ENCODE measurements at places on chromosomes 13 and 19.

GRCh38 chr13:47865883-47866282 is 135.2 kb downstream of the SUCLA2 start:
- no peak for DNase-seq

GRCh38 chr19:11225172-11225571 is 14.2 kb upstream of the ANGPTL8 start:
- DNase-seq: no peak

DNA sequence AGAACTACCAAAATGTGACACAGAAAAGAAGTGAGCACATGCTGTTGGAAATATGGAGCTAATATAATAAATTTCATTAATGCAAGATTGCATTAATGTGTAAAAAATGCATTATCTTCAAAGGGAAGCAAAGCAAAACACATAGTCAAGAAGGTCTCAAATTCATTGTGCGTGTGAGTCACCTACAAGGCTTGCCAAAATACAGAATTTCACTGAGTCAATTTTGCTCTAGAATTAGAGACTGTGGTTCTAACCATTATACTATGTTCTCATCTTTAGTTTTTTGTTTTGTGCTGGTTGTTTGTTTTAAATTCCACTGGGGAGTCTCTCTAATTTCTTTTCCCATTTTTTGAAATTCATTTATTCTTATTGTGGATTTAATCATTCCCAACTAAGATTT is 149.8 kb upstream of the SLITRK1 start:
- DNase-seq: no peak

DNA sequence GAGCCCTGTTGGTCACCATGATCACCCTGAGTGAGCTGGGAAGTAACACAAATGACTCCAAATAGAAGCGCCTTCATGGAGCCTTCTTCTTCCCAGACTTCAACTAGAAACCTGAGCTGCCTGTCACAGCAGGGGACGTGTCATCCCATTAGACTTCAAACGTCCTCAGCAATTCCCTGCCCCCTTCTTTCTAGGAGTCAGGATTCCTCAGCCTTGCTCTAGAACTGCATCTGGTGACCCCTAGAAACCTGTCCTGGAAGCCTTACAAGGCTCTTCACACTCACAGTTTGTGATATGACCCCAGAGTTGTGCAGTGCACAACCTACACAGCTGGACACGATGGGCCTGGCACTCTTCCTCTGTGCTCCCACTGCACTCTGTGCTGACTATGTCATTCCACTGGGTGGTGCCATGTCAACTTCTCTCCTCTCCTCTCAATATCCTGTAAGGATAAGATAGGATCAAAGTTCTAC is 23.6 kb upstream of the TTYH1 start:
- no peak for DNase-seq

- DNase-seq: no peak
Observed at GRCh38 chr13:48624858-48625257, 28.9 kb upstream of the CYSLTR2 start.

DNA sequence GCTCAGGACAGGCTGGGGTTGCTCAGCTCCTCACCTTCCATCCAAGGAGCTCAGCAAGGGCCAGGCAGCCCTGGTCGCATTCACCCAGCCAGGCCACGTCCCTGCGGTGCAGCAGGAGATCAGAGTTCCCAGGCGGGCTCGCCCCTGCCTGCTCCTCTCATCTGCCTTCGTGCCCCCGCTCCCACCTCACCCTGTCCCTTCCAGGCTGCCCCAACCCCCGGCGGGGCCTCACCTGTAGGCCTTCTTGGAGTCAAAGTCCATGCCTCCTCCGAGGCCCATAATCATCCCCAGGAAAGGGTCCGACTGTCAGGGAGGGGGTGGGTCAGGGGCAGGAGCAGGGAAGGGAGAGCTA is 1.3 kb upstream of the RINL start:
- DNase-seq: peak; percentile 81

DNA sequence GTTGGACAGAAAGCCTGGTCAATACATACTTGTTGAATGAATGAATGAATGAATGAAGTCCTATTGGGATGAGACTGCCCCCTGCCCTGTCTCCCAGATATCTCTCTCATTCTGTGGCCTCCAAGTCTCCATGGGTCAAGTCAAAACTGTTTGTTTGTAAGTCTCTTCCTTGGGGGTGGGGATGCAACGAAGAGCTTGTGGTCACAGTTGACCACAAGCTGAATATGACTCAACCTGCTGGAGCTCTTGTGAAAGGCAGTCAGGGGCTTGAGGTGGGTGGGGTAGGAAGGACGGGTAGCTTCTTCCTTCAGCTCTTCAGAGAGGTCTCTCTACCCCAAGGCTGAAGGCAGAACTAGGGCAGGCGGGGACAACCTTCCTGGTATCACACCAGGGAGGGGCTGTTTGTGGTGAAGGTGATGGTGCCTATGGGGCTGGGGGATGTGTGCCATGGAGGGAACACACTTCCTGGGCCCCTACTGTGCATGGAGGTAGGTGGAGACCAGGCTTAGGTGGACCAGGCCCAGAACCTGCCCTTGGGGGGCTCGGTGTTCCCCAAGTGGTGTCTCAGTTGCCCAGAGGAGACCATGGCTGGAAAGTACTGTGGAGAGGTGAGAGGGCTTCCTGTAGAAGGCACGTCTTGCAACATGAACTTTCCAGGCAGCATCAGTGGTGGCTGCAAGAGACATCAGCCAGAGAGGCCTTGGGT is 8.0 kb downstream of the MYO1F start:
- peak; percentile 89 for DNase-seq

DNA sequence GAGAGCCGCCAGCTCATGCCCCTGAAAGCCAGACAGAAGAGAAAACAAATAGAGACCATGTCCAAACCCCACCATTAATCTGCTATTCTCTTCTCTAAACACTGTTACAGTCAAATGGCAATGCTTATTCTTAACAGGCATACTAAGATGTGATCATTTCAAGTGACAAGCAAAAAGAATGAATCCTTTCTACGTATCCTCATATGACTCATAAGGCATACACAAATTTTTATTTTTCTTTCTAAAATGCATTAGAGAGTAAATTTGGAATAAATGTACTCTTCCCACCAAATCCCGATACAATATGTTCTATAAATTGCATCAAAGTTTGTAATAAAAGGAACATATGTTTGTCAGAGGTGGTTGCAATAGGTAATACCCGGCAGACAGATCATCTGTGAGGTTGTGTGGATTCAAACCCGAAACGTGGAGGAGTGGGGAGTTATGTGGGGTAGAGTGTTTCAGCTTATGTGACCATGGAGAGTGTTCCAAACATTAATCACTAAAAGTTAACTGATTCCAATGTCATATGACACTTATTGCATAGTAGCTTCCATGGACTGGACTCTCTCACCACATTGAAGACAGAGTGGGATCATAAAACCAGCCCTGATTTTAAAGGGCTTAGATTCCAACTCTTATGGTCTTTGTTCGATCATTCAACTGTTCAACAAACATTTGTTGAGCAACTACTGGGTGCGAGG is 213.1 kb downstream of the DCLK1 start:
- DNase-seq: no peak

DNA sequence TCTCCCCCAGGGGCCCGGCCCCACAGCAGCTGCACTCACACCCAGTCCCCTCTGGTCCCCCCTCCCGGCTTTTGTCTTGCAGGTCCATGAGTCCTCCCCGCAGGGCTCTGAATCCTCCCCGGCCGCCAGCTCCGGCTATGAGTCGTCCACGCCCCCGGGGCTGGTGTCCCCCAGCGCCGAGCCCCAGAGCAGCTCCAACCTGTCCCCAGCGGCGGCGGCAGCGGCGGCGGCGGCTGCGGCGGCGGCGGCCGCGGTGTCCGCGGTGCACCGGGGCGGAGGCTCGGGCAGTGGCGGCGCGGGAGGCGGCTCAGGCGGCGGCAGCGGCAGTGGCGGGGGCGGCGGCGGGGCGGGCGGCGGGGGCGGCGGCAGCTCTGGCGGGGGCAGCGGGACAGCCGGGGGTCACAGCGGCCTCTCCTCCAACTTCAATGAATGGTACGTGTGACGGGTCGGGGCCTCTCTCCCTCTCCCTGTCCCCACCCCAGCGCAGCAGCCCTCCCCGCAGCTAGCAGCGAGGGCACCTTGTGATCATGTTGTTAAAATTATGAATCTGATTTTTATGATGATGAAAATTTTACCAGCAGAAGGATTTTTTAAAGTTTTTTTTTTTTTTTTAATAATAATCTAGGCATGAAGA is 3.8 kb downstream of the ZIC2 start:
- no peak for DNase-seq

GRCh38 chr13:90201202-90201601 is 1146.3 kb upstream of the MIR17HG start:
- DNase-seq: no peak

GRCh38 chr19:11238041-11238440 is 1.4 kb upstream of the ANGPTL8 start:
- DNase-seq: no peak

DNA sequence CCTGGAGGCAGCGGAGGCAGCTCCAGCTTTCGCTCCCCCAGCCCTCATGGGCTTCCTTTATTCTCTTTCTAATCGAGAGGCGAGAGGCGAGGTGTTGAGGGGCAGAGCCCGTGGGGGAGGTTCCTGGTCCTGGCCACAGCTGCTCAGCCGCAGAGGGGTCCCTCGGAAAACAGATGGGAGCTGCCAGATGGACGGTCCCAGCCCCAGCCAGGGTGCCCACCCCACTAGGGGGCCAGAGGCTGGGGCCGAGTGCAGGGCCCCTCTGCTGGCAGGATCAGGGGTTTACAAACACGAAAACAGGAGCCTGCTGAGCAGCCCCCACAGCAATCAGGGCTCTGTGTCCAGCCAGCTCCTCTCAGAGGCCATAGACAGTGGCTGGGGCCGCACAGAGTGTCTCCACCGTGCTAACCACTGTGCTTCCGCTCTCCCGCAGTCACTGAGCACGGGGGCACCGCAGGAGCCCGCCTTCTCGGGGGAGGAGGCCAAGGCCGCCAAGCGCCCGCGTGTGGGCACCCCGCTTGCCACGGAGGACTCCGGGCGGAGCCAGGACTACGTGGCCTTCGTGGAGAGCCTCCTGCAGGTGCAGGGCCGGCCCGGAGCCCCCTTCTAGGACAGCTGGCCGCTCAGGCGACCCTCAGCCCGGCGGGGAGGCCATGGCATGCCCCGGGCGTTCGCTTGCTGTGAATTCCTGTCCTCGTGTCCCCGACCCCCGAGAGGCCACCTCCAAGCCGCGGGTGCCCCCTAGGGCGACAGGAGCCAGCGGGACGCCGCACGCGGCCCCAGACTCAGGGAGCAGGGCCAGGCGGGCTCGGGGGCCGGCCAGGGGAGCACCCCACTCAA is 182.2 kb downstream of the KDM4B start:
- DNase-seq: peak; percentile 73

GRCh38 chr19:11581740-11582139 is 4.3 kb upstream of the ACP5 start:
- peak; percentile 89 for DNase-seq

DNA sequence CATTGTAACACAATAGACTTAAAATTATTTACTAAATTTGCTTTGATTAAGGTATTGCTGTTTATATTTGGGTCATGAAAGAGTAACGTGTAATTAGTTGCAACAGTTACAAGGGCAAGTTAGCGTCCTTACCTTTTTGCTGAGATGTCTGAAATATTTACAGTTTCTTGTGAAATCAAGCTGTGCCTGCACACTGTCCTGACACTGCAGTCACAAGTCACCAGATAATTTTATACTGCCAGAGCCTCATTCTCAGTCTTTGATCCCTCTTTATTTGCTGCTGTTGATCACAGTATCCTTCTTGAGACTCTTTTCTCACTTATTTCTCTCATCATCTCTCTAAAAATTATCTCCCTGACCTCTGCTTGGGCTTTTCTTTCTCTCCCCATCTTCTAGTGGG is 8.4 kb upstream of the DIAPH3 start:
- DNase-seq: no peak

DNA sequence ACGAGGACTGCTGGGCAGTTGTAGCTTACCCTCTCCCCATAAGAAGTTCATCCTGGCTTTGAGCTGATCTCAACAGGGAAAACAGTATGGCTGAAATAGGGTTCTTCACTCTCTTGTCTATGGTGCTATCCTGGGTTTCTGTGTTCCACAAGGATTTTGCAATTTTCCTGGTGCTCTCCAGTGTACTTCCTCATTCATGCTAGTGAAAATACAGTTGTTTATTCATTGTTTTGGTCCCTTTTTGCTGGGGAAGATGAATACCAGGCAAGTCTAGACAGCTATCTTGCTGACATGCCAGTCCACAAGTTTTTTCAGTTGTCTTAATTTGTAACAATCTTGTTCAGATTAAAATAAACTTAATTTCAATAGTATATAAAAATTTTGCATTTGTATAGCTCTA is 306.5 kb downstream of the DLEU7 start:
- no peak for DNase-seq

DNA sequence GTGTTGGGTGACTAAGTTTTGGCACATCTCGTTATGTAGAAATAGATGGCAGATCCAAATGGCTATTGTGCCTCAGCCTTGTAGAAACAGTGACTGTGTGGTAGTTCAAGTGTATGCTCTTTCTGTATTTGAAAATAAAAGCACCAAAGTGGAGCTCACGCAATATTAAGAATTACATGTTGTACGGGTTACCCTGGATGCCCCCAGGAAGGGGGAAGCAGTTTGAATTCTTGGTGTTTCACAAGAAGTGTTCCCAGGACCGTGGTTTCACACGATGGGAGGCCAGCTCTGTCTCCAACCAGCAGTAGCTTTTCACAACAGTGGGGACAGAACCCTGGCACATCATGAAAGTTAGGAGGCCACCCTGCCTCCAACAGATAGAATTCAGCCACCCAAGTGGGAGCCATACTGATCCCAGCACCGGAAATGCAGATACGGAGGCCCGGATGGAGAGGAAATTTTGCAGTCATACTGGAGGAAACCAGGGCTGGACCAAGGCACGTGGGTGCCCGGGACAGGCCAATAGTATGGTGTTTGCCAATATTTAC is 8.9 kb downstream of the FLT1 start:
- no peak for DNase-seq

- DNase-seq: no peak
Observed at GRCh38 chr13:73508841-73509240, 450.0 kb downstream of the KLF5 start.

DNA sequence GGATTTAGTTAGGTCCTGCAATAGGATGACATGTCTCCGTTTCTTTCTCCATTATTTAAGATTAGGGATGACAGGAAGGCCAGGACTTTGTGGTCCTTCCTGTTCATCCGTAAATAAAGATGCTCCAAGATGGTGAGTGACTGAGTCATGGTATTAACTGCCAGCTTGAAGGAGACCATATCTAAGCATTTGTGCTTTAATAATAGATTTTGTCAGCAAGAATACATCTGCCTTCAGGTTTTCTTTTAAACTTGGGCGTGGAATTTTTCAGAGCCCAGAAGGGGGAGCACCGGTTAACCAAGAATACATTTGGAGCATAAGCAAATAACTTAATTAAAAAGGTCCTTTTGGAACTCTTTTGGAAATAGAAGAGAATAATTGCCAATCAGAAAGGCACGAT is 68.2 kb downstream of the ARHGAP35 start:
- no peak for DNase-seq

GRCh38 chr19:6312018-6312417 is 21.4 kb downstream of the ACER1 start:
- no peak for DNase-seq

DNA sequence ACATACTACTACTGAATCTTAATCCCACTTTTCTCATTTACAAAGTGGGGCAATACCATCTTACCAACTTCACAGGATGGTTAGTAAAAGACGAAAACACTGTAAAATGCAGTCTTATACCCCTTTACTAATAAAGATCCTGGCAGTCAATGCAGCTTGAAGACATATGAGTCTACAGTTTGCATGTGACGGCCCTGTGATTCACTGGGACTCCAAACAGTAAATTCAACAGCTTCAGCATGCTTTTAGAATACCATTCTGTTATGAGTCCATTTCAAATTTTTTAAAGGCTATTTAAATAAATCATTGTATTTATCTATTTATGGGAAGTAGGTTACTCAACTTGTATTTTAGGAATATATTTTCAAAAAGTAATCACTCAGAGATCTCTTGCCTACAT is 629.1 kb downstream of the LIG4 start:
- no peak for DNase-seq

Data from spleen (tissue), 13 donors.